ENCODE measurements at places on chromosomes 1 and 21. TPM values are rescaled to one million over a fixed set of nuclear protein-coding genes. Genes with fewer than 3 reads are reported as not detected.

The WNT3A gene
- not detected for total RNA-seq

The PADI2 gene
- total RNA-seq = not detected

The FH gene
- 88.7 TPM for total RNA-seq

The PKNOX1 gene
- 11.2 TPM for total RNA-seq

The CFAP57 gene
- total RNA-seq = 0.65 TPM

The CD5L gene
- not detected for total RNA-seq

The RGSL1 gene
- total RNA-seq = not detected

The PIGR gene
- total RNA-seq = not detected

The SERTAD4 gene
- not detected for total RNA-seq

The WDR64 gene
- total RNA-seq = under 0.01 TPM

The PHLDA3 gene
- 67.7 TPM for total RNA-seq

The OR6N1 gene
- not detected for total RNA-seq

The ERICH3 gene
- not detected for total RNA-seq

The HAO2 gene
- not detected for total RNA-seq

The SPRR2A gene
- not detected for total RNA-seq

The ZNF683 gene
- total RNA-seq = not detected

The COL24A1 gene
- 2.9 TPM for total RNA-seq

The PDPN gene
- total RNA-seq = 120 TPM

The FAM72C gene
- 0.13 TPM for total RNA-seq
